Heart left ventricle (tissue), 16 donors: ENCODE measurements at places on chromosomes 11 and 22. TPM values are rescaled to one million over a fixed set of nuclear protein-coding genes. Genes with fewer than 3 reads are reported as not detected.

The RFPL2 gene
- total RNA-seq: not detected

- DNase-seq: no peak
Measured at GRCh38 chr11:65390099-65390941, 3.9 kb downstream of the FRMD8 start.

GRCh38 chr11:102330231-102330630, 12.9 kb downstream of the BIRC3 start:
- no peak for DNase-seq

- no peak for DNase-seq
Measured at GRCh38 chr11:269146-269890, 8.9 kb upstream of the NLRP6 start.

DNA sequence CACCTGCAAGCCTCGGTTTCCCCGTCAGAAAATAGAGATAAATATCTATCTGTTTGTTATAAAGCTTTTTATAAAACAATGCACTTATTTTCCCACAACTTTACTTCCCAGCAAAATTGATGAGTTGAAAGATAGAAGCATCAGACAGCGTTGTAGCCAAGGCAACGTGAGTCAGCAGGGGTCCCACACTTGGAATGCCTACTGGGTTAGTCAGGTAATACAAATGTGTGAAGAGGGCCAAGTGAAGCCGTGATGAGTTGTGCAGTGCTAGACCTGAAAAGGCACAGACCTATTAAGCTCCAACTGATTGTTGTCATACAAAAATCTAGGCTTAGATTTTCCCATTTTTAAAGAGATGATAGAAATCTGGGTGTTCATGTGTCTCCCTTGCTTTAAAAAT, 118.7 kb downstream of the PGR start:
- no peak for DNase-seq

The ADORA2A gene
- total RNA-seq: 4.1 TPM

- DNase-seq: no peak
Measured at GRCh38 chr22:38925571-38926041, 31.8 kb upstream of the APOBEC3A start.

- no peak for DNase-seq
Measured at GRCh38 chr11:39367534-39367933, 2091.9 kb downstream of the LRRC4C start.

GRCh38 chr11:2729841-2730240, 30.0 kb upstream of the KCNQ1OT1 start:
- DNase-seq: no peak

GRCh38 chr11:61406067-61406466, 13.7 kb downstream of the TMEM216 start:
- no peak for DNase-seq

DNA sequence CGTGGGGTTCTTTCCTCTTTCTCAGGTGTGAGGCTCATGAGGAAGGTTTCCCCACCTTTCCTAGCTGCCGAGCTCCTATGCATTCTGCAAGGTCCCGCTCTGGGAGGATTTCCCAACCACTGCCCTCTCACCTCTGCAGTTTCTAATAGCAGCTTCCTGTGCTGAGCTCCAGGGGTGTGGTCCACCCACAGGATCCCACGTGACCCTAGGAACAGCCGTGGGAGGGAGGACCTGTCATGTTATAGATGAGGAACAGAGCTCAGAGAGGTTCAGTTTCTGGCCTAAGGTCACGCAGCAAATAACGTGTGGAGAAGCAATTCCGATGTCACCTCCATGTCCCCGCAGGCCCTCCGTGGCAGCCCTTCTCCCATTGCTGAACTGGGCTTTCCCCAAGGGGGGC, 38.5 kb downstream of the FLRT1 start:
- no peak for DNase-seq

- DNase-seq: no peak
Measured at GRCh38 chr11:122676638-122677037, 21.1 kb downstream of the UBASH3B start.

The CD3D gene
- 1.9 TPM for total RNA-seq

The CHST1 gene
- 1.8 TPM for total RNA-seq

- DNase-seq: no peak
Measured at GRCh38 chr11:128297805-128298204, 289.6 kb downstream of the ETS1 start.

DNA sequence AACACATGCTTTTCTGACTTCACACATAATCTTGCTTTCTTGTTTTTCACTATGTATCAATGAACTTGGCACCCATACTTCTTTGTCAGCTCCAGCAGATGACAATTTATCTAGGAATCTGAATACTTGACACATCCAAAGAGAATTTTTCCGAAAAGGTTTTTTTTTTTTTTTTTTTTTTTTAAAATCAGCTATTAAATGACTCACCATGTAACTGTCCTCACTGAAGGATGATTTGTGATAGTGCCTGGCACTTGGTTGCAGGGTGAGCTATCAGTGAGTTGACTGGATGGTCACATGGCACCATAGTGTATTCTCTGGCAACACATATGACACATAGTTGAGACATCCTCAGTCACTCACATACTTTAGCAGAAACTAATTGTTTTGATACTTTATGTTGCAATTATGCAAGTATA, 133.4 kb upstream of the E2F8 start:
- no peak for DNase-seq

DNA sequence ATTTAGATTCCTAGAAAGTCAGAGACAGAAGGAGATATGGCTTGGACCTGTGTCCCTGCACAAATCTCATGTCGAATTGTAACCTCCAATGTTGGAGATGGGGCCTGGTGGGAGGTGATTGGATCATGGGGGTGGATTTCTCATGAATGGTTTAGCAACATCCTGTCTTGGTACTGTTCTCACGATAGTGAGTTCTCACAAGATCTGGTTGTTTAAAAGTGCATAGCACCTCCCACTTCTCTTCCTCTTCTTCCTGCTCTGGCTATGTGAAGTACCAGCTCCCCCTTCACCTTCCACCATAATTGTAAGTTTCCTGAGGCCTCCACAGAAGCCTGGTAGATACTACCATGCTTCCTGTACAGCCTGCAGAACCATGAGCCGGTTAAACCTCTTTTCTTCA, 27.6 kb upstream of the PAMR1 start:
- no peak for DNase-seq

DNA sequence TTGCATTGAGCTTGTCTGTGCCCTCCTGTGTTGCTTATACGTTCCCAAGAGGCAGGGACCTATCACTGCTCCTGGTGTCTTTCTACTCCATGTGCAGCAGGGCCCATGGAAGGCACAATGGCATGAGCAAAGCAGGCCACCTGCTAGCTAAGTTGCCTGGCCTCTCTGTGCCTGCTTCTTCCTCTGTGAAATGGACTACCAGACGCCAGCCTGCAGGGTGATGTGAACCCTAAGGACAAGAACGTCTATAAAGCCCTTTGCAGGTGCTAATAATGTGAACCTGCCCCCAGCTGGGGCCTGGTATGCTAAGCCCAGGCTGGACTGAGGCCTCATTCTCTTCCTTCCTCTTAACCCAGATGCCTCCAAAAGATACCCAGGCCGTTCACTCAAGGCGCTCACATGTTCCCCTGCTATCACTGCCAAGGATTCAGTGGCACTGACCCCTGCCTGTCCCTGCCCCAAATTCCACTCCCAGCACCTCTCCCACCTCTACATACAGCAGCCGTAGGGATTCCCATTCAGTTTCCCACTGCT, 4.0 kb downstream of the GUCD1 start:
- no peak for DNase-seq

The CARD10 gene
- 9.7 TPM for total RNA-seq

DNA sequence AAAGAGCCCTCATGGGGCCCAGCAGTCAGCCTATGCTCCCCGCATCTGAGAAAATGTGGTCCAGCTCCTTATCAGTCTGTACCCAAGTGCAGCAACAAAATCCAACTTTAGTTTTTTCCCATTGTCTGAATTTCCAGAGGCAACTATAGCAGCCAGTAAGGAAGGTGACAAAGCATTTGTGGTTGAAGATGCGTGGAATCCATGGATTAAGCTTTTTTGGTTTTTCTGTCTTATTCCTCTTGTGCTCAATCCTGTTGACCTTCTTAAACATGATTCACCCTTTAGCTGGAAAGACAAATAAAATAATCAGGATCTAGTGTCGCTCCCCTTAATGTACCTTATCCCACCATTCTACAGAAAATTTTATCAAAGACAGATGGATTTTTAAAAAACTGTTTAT, 14.3 kb downstream of the GDPD4 start:
- DNase-seq: no peak

The BTBD18 gene
- not detected for total RNA-seq

The BTG4 gene
- not detected for total RNA-seq
